ENCODE measurements at places on chromosomes 1 and 21. TPM values are rescaled to one million over a fixed set of nuclear protein-coding genes. Genes with fewer than 3 reads are reported as not detected.

The ANKRD45 gene
- 1.7 TPM for total RNA-seq

GRCh38 chr1:18569811-18570545 is 60.7 kb upstream of the PAX7 start:
- no peak for DNase-seq

The KCNK2 gene
- not detected for total RNA-seq

GRCh38 chr1:82775406-82776000 is 974.8 kb downstream of the ADGRL2 start:
- peak; percentile 3 for DNase-seq

DNA sequence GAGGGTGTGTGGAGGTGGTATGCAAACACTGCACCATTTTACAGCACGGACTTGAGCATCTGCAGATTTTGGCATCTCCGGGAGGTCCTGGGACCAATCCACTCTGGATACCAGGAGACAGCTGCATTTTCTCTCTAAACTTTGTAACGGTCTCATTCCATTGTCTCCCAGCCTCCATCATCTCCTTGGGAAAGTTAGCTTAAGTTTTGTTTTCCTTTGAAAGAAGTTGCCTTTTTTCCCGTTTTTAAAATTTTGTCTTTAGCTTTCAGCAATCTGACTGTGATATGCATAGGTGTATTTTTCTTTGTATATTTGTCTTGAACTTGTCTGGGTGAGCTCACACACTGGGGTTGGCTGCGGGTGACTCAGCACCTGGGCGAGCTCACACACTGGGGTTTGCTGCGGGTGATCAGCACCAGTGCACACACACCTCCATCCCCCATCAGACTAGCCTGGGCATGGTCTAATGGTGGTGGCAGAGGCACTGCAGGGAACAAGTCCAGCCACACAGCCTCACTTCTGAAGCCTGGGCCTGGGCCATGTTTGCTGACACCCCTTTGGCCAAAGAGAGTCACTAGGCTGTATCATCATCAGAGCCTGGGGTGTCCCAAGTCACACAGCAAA is 32.1 kb upstream of the COL18A1 start:
- DNase-seq, result peak; percentile 89

DNA sequence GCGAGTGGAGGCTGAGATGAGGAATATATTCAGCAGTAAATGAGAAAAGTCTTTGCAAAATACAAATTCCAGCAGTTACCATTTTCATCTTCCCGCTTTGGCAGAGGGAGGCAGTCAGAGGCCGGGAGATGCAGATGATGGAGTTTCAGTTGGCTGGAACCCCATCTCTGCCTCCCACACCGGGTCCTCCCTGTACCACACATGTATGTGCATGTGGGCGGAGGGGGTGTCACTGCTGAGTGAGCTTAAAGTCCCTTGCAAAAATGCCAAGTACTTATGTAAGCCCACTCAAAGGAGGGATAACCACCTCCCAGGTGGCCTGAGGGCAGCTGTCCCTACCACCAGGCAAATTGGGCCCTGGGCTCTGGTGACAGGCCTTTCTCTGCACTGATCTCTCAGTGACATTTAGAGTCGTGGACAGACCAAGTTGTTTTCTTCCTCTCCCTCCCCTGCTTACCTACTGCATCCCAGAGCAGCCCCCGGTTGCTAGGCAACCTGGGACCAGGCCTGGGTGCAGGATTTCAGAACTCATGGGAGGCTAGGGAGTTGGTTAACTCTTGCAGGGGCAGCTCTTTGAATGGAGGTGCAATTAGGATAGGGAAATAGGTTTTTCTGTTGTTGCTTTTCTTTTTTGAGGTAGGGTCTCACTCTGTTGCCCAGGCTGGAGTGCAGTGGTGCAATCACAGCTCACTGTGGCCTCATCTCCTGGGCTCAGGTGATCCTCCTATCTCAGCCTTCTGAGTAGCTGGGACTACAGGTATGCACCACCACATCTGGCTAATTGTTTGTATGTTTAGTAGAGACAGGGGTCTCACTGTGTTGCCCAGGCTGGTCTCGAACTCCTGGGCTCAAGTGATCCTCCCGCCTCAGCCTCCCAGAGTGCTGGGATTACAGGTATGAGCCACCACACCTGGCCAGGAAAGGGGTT is 17.1 kb upstream of the UBXN10 start:
- no peak for DNase-seq

- no peak for DNase-seq
Observed at GRCh38 chr1:161824618-161825017, 58.5 kb downstream of the ATF6 start.

GRCh38 chr1:247112479-247112781 is 8.3 kb upstream of the ZNF669 start:
- no peak for DNase-seq

DNA sequence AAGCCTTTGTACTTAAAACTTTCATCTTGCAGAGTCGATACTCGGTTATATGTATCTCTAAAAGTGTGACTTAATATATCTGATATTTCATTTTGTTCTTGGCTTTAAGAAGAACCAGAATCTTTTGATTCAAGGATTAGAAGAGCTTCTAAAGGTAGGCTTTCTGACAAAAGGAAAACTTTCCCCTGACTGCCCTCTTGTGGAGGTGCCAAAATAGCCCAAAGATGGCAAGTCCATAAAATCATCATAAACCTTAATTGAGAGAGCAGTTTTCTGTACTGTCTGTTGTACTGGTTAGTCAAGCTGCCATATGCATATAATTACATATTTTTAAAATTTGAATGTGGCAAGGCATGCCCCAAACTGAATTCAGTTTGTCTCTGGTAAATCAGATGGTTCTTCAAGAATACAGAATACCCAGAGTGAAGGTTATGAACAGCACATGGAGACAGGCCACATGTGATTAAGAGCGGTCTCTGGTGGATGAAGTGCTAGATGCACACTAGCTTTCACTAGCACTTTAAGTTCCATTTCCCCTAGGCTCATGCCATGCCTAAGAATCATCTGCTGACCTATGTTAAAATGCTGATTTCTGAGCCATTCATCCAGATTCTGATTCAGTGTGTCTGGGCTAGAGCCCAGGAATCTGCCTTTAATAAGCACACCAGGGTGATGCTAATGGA is 27.7 kb upstream of the ELAVL4 start:
- DNase-seq, result peak; percentile 8

GRCh38 chr1:156069490-156070455 is 8.8 kb downstream of the RAB25 start:
- no peak for DNase-seq

DNA sequence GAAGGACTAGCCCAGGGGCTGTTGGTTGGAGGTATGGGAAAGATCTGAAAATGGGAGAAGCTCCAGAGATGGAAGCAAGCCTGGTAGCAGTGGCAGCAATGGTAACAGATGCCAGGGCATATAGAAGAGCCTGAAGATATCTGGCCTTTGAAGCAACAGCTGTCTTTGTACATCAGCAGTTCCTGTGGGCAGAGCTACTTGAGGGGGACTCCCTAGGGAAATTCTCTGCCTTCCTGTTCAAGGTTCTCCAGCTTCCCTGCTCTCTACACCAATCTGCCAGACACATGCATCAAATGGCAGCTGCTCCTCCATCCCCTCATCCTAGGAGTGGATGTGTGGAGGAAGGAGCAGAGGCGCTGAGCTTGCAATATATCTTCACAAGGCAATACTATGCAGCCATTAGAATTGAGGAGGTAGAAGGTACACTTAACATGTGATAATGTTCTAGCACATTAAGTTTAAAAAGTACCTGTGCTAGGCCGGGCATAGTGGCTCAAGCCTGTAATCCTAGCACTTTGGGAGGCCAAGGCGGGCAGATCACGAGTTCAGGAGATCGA is 2.2 kb downstream of the TMEM35B start:
- DNase-seq, result no peak

The FMOD gene
- total RNA-seq, result 1.5 TPM
